Posterior cingulate gyrus (tissue), 11 donors: ENCODE measurements at places on chromosomes 6 and 20.

DNA sequence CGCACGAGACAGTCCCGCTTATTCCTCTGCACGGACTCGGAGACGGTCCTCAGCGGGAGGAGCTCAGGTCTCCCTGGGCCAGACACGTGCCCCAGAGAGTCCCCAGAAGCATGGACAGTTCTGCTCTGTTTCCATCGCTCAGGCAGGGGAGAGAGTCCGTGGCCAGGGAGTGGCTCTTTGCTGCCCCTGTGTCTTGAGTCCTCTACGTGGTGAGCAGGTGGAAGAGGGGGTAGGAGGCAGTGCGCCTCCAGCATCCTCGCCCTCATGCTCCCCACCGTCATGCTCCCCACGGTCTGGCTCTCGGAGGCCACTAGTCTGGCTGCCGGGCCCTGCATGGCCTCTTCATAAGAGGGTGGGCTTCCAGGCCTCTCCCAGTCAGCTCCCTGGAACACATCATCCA is 8.9 kb downstream of the TAGAP start:
- DNase-seq = no peak

DNA sequence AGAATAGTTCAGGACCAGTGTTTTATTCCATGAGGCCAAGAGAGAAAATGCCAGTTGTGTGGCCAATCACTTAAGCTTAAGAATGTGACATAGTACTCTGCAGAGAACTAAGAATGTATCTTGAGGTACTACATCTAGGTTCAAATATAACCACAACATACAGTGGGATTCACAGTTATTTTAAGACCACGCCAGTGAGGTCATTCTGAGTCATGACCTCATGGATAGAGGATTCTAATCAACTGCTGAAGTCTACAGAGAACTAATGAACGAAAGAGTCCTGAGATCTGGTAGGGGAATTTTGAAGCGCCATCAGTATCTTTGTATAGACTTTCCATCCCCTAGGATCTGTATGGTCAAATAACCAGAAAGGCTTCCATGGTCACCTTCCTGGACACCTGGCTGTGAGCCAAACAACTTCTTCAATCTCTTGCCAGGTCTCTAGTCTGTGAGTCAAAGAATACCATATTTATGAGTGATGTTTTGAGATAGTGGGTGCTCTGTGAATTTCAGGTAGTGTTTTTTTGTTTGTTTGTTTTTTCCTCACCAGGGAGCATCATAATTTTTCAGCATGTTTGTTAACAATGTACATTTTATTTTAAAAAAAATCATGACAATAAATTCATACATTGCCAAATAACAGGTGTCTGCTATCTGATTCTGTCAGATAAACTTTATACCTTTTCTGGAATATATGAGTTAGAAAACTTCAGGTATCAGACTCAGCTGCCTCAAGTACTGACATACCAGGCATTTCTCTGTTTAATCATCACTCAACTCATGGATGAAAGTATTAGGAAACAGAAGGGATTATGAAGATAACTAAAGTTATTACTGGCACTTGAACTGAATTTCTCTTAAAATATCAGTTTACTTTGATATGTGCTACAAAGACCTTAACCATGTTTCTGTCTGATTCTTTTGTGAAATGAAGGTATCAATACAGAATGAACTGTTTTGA is 217.9 kb downstream of the PLCB4 start:
- DNase-seq = no peak

DNA sequence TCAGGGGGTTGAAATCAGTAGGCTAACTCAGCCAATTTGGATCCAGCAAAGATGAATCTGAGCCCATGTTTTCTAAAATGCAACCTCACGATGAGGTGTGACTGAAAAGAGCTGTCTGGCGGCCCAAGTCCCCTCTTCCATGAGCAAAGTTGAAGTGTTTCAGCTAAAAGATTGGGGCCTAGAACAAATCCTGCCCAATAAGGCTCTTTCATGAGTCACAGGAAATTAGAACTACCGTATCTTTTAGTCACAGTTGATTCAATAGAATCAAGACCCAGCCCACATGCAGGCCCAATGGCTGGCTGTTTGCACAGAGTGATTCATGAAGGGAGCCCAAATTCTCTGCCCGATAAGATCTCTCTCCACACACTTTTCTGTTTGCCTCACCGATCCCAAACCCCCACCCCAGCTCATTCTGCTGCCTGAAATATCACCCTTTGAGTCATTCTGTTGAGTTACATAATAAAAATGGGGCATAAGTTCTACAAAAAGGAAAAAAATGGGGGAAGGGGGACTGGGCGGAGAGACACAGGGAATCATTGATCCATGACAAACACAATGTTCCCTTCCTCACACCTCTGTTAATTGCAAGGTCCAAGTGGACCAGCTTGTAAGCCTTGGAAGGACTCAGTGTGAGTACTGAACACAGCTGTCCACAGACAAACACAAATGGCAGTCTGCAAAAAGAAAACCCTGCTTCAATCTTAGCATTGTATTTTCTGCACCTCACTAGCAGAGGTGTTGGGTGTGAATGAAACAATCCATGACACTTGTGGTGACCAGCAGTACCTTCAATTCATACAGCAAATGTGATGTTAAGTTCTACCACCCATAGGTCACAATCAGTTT is 13.8 kb downstream of the FOXQ1 start:
- DNase-seq = no peak

DNA sequence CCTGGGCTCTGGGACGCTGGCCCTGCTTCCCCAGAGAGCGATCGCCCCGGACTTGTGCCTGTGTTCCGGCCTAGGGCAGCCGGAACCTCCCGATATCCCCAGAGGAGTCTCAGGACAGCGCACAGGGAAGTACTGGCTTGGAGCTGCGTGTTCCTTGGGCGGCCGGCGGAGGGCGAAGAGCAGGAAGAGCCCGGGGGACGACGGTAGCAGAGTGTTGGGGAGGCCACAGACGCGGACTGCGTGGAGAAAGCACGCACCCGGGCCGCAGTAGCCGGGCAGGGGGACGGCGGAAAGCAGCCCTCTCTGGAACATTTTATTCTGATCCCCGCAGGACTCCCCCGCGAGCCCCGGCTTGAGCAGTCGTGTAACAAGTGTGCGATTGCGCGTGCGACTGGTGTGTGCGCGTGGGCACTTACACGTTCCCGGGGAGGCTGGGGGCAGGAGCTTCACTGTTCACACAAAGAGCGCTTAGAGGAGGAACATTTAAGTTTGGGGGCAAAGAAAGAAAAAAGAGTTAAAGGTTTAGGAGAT is 36.1 kb downstream of the NCR2 start:
- DNase-seq = no peak

- DNase-seq = no peak
These were observed 264.8 kb downstream of the RNGTT start for GRCh38 chr6:88698661-88699060.

DNA sequence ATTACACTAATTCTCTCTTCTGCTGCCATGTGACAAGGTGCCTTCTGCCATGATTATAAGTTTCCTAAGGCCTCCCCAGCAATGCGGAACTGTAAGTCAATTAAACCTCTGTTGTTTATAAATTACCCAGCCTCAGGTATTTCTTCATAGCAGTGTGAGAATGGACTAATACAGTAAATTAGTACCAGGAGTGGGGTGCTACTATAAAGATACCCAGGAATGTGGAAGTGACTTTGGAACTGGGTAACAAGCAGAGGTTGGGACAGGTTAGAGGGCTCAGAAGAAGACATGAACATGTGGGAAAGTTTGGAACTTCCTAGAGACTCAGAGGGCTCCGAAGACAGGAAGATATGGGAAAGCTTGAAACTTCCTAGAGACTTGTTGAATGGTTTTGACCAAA is 34.8 kb downstream of the MICA start:
- no peak for DNase-seq

DNA sequence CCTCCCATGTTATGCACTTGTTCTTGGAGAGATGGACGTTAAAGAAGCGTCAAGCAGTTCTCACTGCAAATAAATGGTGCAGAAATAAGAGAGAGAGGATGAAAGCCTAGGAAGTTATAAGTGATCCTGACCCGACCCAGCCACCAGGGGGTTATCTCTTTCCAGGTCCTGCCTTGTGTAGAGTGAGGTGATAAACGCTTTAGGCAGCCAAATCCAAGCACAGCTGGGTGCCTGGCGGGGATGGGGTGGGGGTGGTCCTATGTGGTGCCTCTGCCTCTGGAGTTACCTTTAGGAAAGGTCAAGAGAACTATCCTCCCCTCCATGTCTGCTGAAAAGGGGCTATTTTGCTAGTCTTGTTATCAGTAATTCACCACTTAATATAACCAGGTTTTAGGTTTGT is 9.2 kb upstream of the TFAP2A start:
- DNase-seq = no peak

DNA sequence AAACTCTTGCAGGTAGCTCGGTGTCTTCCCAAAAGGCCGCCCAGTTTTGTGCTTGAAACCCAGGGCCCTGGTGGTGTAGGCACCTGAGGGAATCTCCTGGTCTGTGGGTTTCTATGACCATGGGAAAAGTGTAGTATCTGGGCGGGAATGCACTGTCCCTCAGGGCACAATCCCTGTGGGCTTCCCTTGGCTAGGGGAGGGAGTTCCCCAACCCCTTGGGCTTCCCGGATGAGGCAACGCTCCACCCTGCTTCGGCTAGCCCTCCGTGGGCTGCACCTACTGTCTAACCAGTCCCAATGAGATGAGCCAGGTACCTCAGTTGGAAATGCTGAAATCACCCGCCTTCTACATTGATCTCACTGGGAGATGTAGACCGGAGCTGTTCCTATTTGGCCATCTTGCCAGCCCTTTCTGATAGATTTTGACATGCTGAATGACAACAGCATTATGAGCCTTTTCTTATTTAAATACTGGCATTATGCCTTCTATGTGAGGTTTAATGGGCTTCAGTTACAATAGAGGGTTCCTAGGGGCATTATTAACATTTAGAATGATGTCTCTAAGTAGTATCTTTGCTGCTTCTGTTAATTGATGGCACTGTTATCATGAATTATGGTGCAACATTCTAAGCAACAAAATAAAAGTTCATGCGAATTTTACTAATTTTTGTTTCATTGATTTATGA is 133.7 kb upstream of the FLRT3 start:
- DNase-seq = no peak

DNA sequence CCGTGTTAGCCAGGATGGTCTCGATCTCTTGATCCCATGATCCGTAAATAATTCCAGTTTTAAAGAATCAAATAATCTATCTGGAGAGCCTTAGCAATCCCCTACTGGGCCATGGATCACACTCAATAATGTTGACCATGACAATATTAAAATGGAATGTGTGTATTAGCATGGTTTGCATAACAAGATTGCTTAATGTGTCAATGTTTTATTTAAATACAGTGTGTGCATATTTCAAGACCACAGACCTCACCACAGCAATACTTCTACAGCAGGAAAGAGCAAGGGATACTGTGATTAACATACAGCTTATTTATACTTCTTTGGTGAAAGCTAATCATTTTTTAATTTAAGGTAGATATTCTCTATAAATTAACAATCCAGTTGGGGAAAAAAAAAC is 470.4 kb downstream of the TFAP2B start:
- no peak for DNase-seq

DNA sequence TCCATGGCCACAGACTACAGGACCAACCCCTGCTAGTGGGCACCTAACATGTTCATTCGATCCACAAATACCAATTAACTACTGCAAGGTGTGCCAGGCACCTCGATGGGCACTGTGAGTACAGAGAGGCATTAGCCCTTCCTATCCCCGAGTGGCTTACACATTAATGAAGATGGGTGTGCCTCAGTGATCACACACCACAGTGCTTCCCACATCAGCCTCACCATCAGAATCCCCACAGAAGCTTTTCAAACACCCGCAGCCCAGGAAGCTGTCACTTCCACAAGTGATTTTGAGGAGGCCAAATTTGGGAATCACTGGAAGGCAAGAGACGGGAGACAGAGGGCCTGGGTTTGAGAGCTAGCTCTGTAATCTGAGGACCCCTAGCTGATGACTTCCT is 23.7 kb downstream of the EZR start:
- no peak for DNase-seq
